Upper lobe of left lung (tissue), 6 donors: ENCODE measurements at places on chromosomes 16 and 17.
A peak's percentile ranks its signal among the peaks of the same experiment; 100 is the strongest.

GRCh38 chr16:49011901-49012300 lies 269.7 kb downstream of the CBLN1 start:
- DNase-seq = no peak
- no peak overlapping the region for H3K27ac ChIP-seq
- H3K4me3 ChIP-seq = no peak overlapping the region

DNA sequence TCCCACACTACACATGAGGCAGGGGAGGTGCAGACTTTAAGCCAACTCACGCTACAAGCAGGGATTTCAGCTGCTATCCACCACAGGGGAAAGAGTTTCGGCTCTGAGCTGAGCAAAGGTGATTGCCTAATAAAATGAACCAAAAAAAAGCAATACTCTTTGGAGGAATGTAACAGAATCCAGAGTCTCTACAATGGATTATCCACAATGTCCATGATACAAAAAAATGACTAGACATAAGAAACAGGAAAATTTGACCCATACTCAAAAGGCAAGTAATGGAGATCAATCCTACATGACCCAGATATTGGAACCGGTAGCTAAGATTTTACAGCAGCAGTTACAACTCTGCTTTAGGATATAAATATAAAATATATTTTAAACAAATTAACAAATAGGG lies 19.0 kb upstream of the TMEM204 start:
- H3K4me1 ChIP-seq = peaks cover 21% of the 10 kb centered on the region
- no peaks in the 10 kb centered on the region for H3K27me3 ChIP-seq
- no peak overlapping the region for H3K27ac ChIP-seq
- no peak for DNase-seq

- no peak overlapping the region for H3K4me3 ChIP-seq
- no peak overlapping the region for H3K27ac ChIP-seq
- H3K36me3 ChIP-seq = no peaks in the 10 kb centered on the region
Observed at GRCh38 chr17:32621612-32622312, 135.0 kb downstream of the CDK5R1 start.

DNA sequence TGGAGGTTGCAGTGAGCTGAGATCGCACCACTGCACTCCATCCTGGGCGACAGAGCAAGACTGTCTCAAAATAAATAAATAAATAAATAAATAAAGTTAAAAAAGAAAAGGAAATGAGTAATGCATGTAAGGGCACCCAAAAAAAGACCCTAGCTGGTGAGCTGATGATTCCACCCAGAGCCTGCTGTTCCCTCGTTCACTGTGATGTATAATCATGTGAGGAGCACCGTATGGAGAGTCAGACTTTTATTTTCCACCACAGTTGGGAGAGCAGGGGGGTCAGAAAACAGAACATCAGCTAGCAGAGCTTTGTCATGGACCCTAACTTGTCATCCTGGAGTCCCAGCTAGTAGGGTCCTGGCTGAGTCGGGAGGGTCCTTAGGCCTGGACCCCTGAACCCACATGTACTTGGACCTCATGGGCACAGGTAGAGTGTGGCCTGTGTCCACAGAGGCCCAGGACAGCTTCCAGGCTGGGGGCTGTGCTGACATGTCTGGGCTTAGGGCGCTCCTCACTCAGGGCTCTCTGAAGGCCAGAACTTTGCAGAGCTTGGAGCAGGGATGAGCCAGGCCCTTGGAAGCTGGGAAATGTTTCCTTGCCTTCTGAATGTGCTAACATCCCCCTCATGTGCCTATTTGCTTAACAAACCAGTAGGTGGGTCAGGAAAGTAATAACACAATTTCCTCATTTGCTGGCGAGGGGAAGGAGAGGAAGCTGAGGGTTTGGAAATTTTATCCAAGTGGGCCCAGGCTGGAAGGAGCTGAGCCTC lies 18.8 kb upstream of the LASP1NB start:
- H3K4me3 ChIP-seq = no peak overlapping the region
- no peak for DNase-seq
- peak overlapping the region; percentile 72 for H3K27ac ChIP-seq
- H3K4me1 ChIP-seq = peaks cover 68% of the 10 kb centered on the region

- H3K27me3 ChIP-seq = no peaks in the 10 kb centered on the region
- H3K4me1 ChIP-seq = no peaks in the 10 kb centered on the region
- H3K36me3 ChIP-seq = no peaks in the 10 kb centered on the region
- H3K27ac ChIP-seq = no peak overlapping the region
- no peak overlapping the region for H3K4me3 ChIP-seq
Observed at GRCh38 chr16:83974475-83974874, 6.4 kb downstream of the NECAB2 start.

DNA sequence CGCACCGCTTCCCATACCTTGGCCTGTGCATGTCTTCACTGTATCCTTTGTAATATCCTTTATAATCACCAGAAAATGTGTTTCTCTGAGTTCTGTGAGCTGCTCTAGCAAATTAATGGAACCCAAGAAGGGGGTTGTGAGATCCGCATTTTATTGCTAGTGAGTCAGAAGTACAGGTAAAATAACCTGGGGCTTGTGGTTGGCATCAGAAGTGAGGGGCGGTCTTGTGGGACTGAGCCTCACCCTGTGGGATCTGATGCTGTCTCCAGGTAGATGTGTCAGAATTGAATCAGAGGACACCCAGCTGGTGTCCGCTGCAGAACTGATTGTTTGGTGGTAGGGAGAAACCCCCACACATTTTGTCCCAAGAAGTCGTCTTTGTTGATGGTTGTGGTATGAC lies 382.4 kb downstream of the SNX29 start:
- H3K4me1 ChIP-seq = no peaks in the 10 kb centered on the region
- no peaks in the 10 kb centered on the region for H3K36me3 ChIP-seq
- no peak for DNase-seq
- H3K27ac ChIP-seq = no peak overlapping the region
- no peak overlapping the region for H3K4me3 ChIP-seq

GRCh38 chr17:76445697-76446448 lies 7.1 kb downstream of the UBE2O start:
- no peaks in the 10 kb centered on the region for H3K36me3 ChIP-seq
- no peak for DNase-seq
- H3K27ac ChIP-seq = peak overlapping the region; percentile 10
- no peaks in the 10 kb centered on the region for H3K27me3 ChIP-seq
- H3K4me1 ChIP-seq = peaks cover 15% of the 10 kb centered on the region

DNA sequence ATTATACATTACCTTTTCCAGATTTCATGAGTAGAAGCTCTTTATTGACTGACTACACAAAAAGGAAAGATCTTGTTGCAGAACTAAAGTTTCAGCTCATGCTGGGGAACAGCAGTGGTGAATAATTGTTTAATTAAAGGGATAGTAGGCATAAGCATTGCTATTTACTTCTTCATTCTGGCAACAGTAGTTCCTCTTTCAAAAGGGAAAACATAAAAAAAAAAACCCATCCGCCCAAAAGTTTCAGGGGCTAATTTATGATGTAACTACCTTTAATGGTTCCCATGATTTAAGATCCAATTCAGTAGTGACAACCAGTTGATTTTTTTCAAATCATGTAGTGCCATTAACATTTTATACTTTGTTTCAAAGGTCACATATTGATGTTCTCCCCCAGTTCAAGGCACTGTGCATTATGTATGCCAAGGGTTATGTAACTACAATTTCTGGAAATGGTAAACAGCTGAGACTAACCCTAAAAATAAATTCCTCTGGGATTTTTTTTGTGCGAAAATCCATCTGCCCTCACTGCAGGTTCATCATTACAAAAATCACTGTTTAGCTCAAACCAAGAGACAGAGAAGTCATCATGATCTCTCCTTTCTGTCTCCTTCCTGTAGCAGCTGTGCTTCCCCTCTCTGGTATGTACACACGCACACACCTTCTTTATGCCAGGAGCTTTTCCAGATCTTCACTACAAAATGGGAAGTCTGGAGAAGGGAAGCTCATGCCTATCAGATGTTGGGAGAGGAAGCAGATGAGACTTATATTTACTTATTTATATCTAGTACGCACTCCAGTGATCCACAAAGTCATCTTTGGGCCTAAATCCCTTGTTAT lies 2.2 kb upstream of the PHLPP2 start:
- H3K27me3 ChIP-seq = no peaks in the 10 kb centered on the region
- peaks cover 7% of the 10 kb centered on the region for H3K4me1 ChIP-seq
- no peak for DNase-seq
- peaks cover 19% of the 10 kb centered on the region for H3K36me3 ChIP-seq
- H3K27ac ChIP-seq = peak overlapping the region; percentile 32
- no peak overlapping the region for H3K4me3 ChIP-seq

- H3K27ac ChIP-seq = no peak within 1 kb of the TSS
- no peaks in the 10 kb centered on the region for H3K27me3 ChIP-seq
- H3K4me1 ChIP-seq = peaks cover 37% of the 10 kb centered on the region
- H3K36me3 ChIP-seq = no peaks in the 10 kb centered on the region
Observed at GRCh38 chr17:48722915-48723422, at the start of gene PRAC2. Gene PRAC2, plus strand, starts transcription at chr17:48723185. Its CDS starts 1,226 bp downstream, at chr17:48724411.
